ENCODE measurements at places on chromosomes 1 and 21.

DNA sequence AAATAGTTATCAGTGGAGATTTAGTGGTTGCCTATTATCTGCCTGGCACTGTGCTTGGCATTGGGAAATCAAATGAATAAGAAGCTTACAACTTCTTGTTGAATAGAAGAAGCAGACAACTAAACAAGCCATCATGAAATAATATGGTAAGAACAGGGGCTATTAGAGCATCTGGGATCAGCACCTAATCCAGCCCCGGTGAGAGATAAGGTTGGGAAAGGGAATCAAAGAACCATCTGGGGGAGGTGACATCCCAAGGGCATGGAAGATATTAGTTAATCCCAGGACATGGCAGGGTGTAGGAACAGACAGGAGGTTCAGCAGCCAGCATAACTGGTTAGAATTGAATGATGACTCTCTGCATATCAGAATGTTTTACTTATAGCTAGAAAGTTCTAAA lies 36.3 kb upstream of the SUCO start:
- no peak for DNase-seq

GRCh38 chr1:226751703-226752102 lies 12.6 kb upstream of the ITPKB start:
- DNase-seq = no peak

DNA sequence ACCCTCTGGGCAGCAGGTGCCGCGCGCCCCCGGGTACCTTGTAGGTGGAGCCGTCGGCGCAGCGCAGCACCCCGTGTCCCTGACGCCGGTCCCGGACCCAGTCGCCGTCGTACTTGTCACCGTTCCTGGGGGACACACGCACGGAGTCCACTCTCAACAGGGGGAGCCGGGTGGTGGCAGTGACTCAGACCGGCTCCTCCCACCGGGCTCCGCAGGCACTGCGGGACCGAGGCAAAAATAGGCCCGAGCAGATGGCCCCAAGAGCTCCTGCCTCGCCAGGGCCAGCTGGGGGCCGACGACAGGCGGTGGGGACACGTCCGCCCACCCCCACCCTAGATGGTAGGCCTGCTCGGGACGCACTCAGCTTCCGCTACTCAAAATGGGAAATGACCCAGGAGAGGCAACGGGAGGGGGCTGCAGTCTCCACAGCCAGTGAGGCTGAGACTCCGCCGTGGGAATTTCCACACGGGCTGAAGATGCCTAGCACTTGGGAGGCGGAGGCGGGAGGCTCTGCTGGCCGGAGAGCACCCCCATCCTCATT lies 6.3 kb downstream of the MORN1 start:
- peak; percentile 80 for DNase-seq

GRCh38 chr1:193270996-193271395 lies 84.6 kb upstream of the B3GALT2 start:
- DNase-seq = no peak

- DNase-seq = peak; percentile 35
These were observed 798 bp downstream of the ZBED6 start for GRCh38 chr1:203796236-203796605.

DNA sequence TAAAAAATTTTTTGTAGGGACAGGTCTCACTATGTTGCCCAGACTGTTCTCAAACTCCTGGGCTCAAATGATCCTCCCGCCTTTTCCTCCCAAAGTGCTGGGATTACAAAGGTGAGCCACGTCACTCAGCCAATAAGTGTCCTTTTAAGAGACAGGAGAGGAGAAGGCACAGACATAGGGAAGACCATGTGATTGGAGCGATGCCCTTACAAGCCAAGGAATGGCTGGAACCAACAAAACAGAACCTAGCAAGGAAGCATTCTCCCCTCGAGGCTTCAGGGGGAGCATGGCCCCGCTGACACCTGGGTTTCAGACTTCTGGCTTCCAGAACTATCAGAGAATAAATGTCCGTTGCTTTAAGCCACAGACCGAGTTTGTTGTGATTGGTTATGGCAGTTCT lies 37.0 kb downstream of the NDUFS5 start:
- no peak for DNase-seq

DNA sequence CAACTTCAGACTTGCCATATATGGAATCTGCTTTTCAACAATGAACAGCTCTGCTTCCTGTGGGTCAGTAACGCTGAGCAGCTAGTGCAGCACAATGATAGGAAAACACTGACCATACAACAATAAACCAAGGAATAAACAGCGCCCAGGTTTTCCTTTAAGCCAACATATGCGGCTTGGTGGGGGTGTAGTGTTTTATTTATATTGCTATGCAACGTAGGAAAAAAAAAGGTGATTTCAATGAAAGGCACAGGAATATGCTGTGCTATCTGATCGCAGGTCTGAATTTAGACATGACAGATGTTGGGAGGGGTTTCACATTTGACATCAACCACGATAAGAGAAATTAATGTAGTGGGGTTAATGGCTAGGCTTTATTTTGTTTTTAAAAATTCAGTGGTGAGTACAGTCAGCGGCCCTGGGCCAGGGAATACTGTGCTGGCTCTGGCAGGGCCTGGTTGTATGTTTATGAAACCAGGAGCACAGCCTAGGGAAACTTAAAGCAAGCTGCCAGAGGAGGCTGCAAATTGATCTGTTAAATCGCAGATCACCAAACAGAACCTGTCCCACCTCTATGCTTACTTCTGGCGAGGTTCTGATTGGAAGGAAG lies 4.3 kb downstream of the TSPAN2 start:
- DNase-seq = peak; percentile 28

DNA sequence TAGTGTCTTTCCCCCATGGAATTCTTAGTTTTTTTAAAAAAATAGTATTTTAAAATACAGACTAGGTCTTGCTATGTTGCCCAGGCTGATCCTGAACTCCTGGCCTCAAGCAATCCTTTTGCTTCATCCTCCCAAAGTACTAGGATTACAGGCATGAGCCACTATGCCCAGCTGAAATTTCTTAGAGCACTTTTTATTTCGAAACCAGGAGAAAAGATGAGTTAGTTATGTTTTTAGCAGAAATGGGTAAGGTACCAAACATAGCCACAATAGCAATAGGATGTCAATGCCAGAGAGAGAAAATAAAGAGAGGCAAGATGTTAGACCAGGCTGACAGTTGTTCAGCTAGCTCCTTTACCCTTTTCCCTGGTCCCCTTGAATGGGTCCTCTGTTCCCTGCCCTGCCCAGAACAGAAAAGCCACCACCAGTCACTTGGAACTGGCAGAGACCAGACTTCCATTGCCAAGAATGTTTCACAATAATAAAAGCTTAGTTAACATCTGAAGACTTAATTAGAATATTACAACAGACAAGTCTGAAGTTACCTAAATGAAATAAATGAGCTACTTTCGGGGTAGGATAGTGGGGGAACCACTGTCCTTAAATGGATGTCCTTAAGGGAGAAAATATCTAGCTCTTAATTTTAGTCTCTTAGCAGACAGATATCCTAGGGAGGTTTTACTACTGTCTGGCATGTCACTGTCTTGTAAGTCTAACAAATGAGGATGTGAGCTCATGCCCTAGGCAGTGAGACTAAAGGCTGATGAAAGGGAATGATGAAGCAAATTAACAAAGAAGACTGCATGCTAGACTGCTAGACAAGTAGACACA lies 54.3 kb downstream of the ABL2 start:
- DNase-seq = no peak

GRCh38 chr1:5664906-5665875 lies 327.0 kb downstream of the NPHP4 start:
- DNase-seq = no peak

DNA sequence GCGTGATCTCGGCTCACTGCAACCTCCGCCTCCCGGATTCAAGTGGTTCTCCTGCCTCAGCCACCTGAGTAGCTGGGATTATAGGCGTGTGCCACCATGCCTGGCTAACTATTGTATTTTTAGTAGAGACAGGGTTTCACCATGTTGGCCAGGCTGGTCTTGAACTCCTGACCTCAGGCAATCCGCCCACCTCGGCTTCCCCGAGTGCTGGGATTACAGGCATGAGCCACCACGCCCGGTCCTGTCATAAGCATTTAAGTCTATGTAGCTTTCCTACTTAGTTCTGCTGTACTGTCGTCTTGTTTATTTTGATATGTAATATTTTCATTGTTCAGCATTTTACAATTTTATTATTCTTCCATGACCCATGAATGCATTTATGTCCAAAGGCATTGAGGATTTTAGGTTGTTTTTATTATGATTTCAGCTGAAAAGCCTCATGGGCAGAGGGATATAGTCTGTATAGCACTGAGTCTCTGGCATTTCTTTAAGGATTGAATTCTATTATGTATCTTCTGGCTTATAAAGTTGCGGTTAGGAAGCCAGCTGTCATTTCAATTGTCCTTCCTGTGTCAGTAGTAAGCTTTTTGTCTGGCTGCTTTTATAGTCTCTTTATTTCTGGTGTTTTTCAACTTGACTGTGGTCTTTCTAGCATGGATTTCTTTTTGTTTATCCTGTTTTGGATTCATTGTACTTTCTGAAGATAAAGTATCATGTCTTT lies 9.2 kb downstream of the AGPAT3 start:
- no peak for DNase-seq

- no peak for DNase-seq
These were observed 6.8 kb upstream of the PLXNA2 start for GRCh38 chr1:208251015-208251414.

DNA sequence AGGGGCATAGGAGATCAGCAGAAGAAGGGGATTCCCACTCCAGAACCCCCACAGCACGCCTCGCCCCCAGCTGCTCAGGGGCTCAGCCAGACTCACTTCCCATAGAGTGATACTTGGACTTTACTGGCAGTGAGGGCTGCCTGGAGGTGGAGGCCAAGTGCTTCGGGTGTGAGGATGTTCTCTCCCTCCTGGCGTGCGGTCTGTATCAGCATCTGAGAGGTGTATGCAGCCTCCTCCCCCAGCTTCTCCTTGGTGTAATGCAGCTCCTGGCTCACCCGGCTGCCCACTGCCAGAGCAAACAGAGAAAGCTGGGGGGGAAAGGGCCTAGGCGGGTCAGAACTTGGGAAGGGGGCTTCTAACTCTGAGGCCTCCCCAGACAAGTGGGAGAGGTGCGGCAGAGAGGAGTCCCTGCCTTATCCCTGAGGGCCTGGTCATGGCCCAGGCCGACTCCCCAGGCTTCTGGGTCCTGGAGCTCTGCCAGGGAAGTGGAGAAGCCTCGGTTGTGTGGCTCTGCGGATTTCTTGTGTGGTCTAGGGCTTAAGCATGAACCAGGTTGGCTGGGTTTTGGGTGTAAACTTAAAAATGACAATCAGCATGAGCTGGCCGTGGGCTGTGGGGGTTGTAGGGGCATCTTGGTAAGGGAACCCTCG lies 10.9 kb downstream of the PTCH2 start:
- no peak for DNase-seq

DNA sequence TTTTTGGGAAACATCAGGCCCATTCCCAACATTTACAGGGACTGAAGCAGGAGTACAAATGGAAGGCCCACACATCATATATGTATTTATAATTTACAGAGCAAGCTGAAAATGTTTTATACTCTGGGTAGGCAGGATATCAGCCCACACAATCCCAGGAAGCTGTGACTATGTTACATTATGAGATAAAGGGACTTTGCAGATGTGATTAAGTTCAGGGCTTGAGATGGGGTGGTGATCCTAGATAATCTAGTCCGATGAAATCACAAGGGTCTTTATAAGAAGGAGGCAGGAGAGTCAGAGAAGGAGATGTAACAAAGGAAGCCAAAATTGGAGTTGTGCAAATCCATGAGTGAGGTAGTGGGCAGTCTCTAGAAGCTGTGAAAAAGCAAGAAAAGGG lies 160.5 kb downstream of the PDE4B start:
- DNase-seq = no peak

DNA sequence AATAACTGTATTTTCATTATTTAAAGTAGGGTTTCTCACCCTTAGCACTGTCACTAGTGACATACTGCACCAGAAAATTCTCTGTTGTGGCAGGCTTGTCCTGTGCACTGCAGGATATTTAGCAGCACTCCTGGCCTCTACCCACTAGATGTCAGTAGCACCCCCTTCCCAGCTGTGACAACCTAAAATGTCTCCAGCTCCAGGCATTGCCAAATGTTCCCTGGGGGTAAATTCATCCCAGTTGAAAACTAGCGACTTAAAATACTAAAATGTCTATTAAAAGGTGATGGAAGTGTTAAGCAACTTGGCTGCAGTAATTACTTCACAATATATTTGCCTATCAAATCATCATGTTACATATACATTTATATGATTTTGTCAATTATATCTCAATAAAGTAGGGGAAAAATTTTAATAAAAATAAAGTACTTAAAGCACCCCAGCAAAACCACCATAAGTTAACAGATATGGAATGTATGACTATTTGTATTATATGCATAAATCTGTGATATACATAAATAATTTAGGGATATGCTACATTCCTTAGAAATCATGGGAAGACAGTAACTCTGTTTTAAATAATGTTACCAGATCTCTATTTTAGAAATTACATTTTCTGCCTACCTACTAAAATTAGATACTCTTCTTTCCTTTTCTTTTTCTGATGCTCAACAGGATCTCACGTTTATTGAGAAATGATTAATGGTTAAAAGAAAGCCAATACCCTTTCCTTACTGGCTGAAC lies 74.6 kb downstream of the ARID4B start:
- no peak for DNase-seq

- no peak for DNase-seq
These were observed 44.0 kb upstream of the DAB1 start for GRCh38 chr1:57467830-57468229.

- DNase-seq = no peak
These were observed 69.5 kb upstream of the CLDN14 start for GRCh38 chr21:36549470-36549869.

DNA sequence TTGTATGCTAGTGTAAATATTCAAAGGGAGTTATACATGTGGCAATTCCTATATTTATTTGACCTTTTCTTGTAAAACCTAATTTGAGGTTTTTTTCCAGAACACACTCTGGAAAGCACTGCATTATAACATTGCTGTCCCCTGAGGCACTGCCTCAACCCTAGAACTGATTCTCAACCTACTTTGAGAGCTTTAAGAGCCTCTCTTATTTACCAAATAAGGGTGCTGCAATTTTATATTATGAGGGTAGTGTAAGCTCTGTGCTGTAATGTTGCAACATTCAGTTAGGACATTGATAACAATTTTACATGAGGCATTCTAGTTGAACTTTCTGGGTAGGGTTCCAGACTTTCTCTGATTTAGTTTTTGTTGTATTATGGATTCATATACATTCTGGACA lies 302.2 kb upstream of the DEPDC1 start:
- DNase-seq = no peak

- peak; percentile 92 for DNase-seq
These were observed 2.6 kb upstream of the CC2D1B start for GRCh38 chr1:52368383-52369172.
